ENCODE measurements at places on chromosomes 3 and 15.

GRCh38 chr15:91304786-91305185 is 204.7 kb downstream of the SV2B start:
- DNase-seq: no peak

DNA sequence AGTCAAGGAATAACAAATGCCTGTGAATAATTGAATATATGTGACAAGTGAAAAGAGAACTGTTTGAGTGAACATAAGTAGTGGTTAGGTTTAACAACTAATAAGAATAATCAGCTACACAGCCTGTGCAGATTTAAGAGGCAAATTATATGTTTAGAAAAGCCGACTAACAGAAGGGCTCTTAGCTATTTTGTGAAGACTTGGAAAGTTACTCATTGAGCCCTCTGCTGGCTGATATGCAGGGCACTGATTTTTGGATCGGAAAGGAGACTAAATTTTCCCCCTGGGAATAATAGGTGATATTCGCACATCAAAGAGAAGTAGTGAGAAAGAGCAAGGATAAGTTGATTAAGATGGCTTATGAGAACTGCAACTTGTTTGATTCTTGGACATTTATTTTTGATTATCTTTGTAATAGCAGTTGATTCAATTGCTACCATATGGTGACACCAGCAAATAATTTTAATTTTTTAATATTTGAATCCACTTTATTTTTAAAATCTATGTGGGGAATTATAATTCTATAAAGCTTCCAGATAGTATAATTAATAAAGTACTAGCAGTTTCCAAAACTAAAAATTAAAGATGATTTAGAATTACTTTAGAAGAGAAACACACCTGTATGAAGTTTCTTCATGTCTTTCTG is 156.2 kb downstream of the NLGN1 start:
- DNase-seq: no peak

GRCh38 chr3:129749692-129750091 is 143.2 kb upstream of the PLXND1 start:
- DNase-seq: no peak

- no peak for DNase-seq
Measured at GRCh38 chr15:70243686-70244540, 146.2 kb upstream of the TLE3 start.

GRCh38 chr3:86828751-86829150 is 162.2 kb downstream of the VGLL3 start:
- no peak for DNase-seq

DNA sequence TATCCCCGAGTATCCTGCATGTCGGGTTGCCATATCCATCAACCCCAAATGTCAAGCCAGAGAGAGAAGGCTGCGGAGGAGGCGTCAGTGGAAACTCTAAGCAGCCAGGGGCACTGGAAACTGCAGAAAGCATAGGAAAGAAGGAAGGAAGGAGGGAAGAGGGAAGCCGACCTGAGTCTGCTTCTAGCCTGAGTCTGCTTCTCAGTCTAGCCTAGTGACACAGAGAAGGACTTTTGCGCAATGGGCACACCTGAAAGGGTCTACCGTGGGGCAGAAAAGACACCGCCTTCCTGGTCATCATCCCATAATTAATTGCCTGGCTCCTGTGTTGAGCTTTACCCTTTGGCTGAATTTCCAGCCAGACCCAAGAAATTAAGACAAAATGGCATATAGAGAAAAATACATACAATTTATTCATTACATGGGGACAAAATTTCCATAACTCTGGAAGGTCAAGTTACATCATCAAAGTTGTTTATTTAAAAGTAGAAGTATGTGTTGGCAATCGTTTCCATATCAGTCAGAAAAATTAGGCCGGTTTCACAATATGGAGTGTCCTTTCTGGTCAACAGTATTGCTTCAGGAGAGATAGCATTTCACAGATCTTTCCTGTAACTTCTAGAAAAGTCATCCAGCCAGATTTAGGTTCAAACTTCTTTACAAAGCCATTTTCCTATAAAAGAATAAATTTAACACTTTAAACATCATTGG is 10.3 kb downstream of the BCL2A1 start:
- no peak for DNase-seq

- no peak for DNase-seq
Measured at GRCh38 chr3:72160351-72160750, 375.4 kb upstream of the PROK2 start.
